IPS-NIHi11 (cell line): ENCODE measurements at places on chromosomes 1 and 21.

DNA sequence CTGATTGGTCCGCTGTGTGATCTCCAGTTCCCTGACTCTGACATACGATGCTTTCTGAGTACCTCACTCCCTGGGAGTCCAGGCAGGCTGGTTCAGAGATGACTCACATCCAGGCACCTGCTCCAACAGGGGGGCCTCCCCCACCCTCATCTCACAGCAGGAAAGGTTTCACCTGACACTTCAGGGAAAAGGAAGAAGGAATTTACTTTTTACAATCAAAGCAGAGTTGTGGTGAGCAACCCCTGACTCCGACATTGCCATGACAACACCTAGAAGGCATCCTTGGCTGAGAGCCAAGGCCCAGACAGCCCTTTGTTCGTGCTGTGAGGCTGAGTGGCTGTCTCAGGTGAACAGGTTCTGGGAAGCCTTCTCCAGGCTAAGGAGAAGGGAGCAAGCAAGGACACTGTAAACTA is 164.6 kb upstream of the GJB5 start:
- DNase-seq: peak; percentile 59

DNA sequence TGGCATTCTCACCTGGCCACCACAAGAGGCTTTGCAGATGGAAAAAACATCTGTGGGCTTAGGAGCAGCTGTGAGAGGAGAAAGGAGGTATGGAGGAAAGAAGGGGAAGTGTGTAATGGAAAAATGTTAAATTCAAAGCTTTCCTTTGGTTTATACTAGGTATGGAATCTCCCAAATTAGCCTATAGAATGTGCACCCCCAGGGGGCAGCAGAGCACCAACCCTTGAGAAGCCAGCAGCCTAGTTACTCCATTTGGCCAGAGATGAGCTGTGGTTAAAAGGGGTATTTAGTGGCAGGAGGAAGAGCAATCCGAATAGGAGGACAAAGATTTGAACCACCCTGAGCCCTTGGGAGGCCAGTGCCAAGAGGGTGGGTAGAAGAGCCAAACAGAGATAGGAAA is 97.5 kb upstream of the CTTNBP2NL start:
- peak; percentile 87 for DNase-seq

DNA sequence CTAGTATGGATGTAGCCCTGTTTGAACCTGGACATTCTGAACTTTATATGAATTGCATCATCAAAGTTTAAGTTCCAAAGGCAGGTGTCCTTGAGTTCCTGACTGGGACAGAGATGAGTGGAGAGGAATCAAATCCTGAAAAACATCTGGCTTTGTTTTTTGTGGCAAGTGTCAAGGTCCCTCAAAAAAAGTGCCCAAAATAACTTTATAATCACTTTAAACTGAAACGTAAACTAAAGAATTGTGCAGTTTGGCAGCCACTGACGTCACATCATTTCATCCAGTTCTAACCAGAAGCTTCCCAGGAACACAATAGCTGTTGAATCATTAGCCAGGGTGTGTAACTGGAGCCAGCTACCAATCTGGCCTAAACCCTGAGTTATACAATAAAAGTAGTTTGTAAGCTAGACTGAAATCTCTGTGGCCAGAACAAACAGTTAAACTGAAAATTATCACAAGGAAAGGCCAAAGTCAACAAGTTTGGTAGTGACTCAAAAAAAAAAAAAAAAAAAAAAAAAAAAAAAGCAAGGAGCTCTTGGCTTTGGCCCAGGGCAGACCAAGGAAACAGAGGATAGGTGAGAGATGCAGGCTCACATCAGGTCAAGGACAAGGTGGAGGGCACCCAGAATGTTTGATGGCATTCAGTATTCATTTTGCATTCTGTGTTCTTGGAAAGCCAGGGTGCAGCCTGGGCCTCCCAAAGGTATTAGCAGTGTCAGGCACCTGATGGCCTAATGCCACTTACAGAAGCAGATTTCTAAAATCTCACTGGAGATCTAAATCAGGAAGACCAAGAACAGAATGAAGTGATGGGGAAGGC is 74.3 kb downstream of the TNFSF18 start:
- no peak for DNase-seq

- DNase-seq: no peak
These were observed 133.5 kb downstream of the HMGB4 start for GRCh38 chr1:33997127-33998036.
